ENCODE measurements at places on chromosomes 11 and 22. TPM values are rescaled to one million over a fixed set of nuclear protein-coding genes. Genes with fewer than 3 reads are reported as not detected.

SCGB1A1 gene
- not detected for total RNA-seq

DNA sequence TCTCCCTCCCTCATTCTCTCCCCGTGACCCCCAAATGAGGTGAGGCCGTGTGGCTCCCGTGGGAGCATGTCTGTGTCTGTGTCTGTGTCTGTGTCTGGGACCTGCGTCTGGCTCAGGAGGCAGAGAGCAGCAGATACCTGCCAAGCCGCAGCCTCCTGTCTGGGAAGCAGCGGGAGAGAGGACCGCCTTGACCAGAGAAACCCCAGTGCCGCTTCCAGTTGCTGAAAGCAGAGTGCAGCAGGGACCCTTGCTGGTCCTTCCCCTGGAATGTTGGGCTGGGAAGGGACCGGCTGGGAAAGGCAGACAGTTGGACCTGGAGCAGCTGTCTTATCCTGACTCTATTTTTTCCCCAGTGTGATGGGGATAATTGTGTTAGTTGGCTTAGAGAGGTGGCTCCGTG lies 525 bp downstream of the CSDC2 start:
- peaks cover 4% of the 10 kb centered on the region for H3K27me3 ChIP-seq
- peaks cover 46% of the 10 kb centered on the region for H3K4me1 ChIP-seq
- DNase-seq: no peak
- no peak overlapping the region for H3K4me3 ChIP-seq

DNA sequence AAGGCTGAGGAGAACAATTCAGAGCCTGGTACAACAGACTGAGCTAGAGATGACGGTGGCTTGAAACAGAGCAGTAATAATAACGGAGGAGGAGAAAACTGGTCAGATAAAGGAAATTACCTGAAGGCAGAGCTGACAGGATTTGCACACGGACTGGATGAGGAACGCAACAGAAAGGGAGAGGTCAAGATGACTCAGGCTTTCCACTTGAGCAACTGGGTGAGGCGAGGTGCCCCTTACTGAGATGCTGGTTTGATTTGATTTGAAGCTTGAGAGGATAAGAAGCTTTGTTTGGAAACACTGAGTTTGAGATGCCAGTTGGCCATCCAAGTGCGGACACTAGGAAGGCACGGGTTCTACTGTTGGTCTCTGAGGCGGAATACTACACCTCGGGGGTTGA lies 35.4 kb upstream of the NRIP3 start:
- no peak for DNase-seq
- peaks cover 7% of the 10 kb centered on the region for H3K36me3 ChIP-seq
- H3K4me1 ChIP-seq: peaks cover 37% of the 10 kb centered on the region
- H3K4me3 ChIP-seq: no peak overlapping the region
- no peak overlapping the region for H3K27ac ChIP-seq

DNA sequence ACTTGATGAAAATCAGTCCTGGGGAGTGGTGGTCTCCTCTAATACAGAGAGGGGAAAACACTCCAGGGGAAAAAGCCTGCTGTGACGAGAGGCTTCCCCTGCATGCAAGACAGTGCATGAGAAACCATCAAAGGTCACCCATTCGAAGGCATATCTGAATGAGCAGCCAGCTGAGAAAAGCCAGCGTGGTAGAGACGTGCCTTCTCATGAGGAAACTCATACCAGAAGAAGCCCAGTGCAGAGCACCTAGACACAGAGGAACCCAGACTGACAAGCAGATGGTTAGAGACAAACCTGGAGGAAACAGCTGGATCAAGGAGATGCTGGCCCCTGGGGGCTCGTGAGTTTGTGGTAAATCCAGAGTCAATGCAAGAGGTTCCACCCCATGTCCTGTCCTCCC lies 534.8 kb downstream of the BRD1 start:
- no peaks in the 10 kb centered on the region for H3K36me3 ChIP-seq

DNA sequence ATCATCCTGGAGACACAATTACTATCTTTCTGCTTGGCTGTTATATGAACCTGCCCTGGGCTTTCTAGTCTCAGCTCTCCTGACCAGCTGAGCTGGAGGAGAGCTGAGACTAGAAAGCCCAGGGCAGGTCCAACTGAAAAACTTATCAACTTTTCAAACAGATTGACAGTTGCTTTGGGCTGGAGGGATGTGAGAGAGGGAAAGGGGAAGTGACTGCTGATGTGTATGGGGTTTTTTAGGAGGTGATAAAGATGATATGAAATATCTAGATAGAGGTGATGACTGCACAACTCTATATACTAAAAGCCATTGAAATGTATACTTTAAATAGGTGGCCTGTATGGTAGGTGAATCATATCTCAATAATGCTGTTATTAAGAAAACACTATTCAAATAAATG lies 60.2 kb upstream of the CHRM4 start:
- no peak for DNase-seq
- no peak overlapping the region for H3K4me3 ChIP-seq

DNA sequence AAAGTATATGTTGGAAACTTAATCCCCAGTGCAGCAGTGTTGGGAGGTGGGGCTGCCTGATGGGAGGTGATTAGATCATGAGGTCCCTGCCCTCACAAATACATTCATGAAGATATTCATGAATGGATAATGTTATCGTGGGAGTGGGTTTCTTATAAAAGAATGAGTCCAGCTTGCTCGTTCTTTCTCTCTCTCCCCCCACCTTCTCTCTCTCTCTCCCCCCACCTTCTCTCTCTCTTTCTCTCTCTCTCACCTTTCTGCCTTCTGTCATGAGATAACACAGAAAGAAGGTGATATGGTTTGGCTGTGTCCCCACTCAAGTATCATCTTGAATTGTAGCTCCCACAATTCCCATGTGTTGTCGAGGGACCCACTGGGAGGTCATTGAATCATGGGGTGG lies 66.7 kb upstream of the NUP50 start:
- no peak for DNase-seq
- peaks cover 32% of the 10 kb centered on the region for H3K27me3 ChIP-seq
- no peaks in the 10 kb centered on the region for H3K4me1 ChIP-seq
- no peaks in the 10 kb centered on the region for H3K36me3 ChIP-seq
- no peak overlapping the region for H3K27ac ChIP-seq
- H3K4me3 ChIP-seq: no peak overlapping the region

DNA sequence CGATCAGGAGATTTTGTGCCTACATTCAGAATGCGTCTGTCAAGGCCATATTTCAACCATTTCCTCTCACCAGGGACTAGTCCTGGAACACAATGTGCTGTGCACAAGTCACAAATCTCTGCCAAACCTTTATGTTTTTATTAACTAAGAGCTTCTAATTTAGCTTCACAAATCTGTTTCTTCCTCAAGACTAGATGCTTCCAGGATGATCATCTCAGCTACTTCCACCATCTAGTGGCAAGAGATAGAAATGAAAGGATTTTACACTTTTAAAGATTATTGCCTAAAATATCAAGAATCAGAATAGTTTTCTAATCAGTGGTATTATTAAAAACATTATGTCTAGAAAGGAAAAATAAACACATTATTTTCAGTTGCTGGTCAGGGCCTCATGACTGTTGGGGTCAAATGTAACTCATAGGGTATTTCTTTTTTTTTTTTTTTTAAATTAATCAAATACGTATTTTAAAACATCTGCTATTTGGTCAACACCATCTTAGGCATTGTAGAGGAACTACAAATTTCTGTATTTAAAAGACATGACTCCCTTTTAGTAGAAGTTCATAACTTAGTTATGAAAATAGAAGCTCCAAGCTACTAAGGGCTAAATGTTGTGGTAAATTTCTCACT lies 1102.6 kb downstream of the DLG2 start:
- H3K27me3 ChIP-seq: peaks cover 13% of the 10 kb centered on the region
- no peak overlapping the region for H3K4me3 ChIP-seq
- DNase-seq: no peak
- no peaks in the 10 kb centered on the region for H3K4me1 ChIP-seq

DNA sequence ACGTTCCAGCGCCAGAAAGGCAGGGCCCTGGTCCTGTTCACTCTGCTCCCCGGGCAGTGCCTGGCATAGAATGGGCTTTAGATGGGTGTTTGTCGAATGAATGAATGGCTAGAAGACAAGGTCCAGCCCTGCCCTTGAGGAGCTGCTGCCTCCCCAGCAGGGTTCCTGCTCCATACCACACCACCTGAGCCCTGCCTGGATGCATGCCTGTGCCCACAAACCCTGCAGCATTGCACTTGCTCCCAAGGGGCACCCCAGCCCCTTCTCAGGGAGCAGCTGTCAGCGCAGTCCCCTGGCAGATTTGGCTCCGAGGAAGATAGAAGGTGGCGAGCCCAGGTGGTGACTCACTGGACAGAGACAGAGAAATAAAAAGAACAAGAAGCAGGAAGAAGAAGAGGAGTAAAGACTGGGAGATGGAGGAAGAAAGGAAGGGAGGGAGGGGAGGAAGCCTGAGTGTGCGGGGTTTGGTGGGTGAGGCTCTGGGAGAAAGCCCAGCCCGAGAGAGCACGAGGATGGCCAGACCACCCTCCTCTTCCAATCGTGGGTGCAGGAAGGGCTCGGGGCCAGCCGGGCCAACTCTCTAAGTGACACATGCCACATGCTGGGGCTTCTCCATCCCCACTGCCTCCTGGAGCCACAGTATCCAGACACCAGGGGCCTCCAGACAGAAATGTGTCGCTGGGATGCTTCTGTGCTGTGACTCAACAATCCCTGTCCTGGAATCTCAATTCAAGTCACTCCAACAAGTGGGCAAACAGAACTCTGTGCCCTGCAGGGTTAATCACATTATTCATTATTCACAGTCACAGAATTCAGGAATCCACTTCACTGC lies 1474.3 kb downstream of the BRD1 start:
- no peak for DNase-seq
- H3K27ac ChIP-seq: no peak overlapping the region
- peaks cover 5% of the 10 kb centered on the region for H3K4me1 ChIP-seq

OPCML gene
- total RNA-seq: 0.91 TPM

DNA sequence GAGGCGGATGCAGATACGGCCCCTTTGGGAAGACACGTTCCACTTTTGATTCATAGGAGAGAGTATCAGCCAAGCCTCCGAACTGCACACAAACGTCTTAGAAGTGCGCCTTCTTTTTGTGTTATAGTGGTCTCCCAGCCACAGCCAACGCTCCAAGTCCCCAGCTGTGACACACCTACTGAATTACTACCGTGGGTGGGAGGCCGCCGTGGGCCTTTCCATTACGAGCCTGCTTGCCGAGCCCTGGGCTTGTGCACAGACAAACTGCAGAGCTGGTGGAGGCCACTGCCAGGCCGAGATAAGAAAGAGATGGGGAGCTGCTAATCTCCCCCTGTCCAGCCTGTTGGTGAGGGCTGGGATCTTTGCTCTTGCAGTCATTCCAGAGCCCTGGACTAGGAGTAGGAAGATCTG lies 761 bp downstream of the HMBS start:
- no peaks in the 10 kb centered on the region for H3K27me3 ChIP-seq
- no peak for DNase-seq
- peak overlapping the region; percentile 100 for H3K4me3 ChIP-seq
- peaks cover 45% of the 10 kb centered on the region for H3K4me1 ChIP-seq
- H3K27ac ChIP-seq: peak overlapping the region; percentile 96
- H3K36me3 ChIP-seq: peaks cover 2% of the 10 kb centered on the region

- no peak overlapping the region for H3K4me3 ChIP-seq
- H3K4me1 ChIP-seq: no peaks in the 10 kb centered on the region
- no peak overlapping the region for H3K27ac ChIP-seq
- DNase-seq: no peak
- peaks cover 18% of the 10 kb centered on the region for H3K27me3 ChIP-seq
These were observed 156.8 kb upstream of the BDNF start for GRCh38 chr11:27857014-27857413.

GRCh38 chr22:22838148-22838786 lies 49.3 kb upstream of the IGLL5 start:
- peaks cover 92% of the 10 kb centered on the region for H3K27me3 ChIP-seq
- H3K36me3 ChIP-seq: no peaks in the 10 kb centered on the region
- DNase-seq: no peak
- no peak overlapping the region for H3K4me3 ChIP-seq
- H3K27ac ChIP-seq: no peak overlapping the region

DNA sequence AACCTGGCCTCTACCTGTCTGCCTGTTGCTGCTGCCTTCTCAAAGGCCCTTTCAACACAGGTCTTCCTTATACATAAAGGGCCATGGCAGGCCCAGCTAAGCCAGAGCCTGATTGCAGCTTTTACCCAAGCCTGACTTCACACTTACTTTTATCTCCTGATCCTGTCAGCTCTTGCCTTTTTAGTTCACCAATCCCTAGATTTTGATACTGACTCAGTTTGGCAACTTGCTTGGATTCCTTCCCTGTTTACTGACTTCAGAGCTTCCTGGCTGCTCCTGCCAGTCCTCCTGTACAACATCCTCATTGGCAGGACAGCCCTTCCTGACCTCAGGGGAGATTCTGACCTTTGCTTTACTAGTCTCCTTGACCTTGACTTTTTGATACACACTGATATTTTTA lies 195.2 kb downstream of the NELL1 start:
- no peak overlapping the region for H3K4me3 ChIP-seq
- DNase-seq: no peak
- H3K4me1 ChIP-seq: no peaks in the 10 kb centered on the region
- H3K27ac ChIP-seq: no peak overlapping the region

OR52N4 gene
- not detected for total RNA-seq

GRCh38 chr11:74896311-74896710 lies 52.6 kb downstream of the XRRA1 start:
- no peak for DNase-seq
- H3K4me3 ChIP-seq: no peak overlapping the region
- H3K4me1 ChIP-seq: no peaks in the 10 kb centered on the region
- H3K27me3 ChIP-seq: no peaks in the 10 kb centered on the region
- H3K36me3 ChIP-seq: peaks cover 54% of the 10 kb centered on the region
- H3K27ac ChIP-seq: no peak overlapping the region

GRCh38 chr22:23557467-23557866 lies 22.6 kb downstream of the IGLL1 start:
- no peak overlapping the region for H3K4me3 ChIP-seq
- H3K36me3 ChIP-seq: no peaks in the 10 kb centered on the region
- no peaks in the 10 kb centered on the region for H3K27me3 ChIP-seq
- peaks cover 9% of the 10 kb centered on the region for H3K4me1 ChIP-seq

- H3K4me3 ChIP-seq: no peak overlapping the region
- H3K4me1 ChIP-seq: peaks cover 18% of the 10 kb centered on the region
- H3K27ac ChIP-seq: no peak overlapping the region
- no peaks in the 10 kb centered on the region for H3K36me3 ChIP-seq
- no peak for DNase-seq
These were observed 22.8 kb upstream of the P2RY6 start for GRCh38 chr11:73249304-73249703.

MS4A15 gene
- total RNA-seq: not detected

DNA sequence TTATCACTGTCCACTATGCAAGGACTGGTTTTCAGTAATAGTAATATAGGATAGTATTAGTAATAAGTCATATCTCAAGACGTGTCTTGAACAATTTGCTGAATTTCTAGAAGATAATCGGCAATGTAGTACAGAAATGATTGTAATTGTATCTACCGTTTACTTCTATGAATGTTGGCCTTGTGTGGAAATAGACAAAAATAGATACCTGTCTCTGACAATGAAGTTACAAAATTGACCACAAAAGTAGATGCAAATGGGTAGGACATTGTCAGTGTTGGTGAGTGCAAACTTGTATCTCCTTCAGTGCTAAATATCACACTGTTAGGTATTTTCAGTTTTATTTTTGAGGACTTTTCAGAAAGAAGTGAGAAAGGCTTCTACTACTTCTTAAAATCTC lies 43.1 kb downstream of the SVIP start:
- H3K27ac ChIP-seq: no peak overlapping the region
- no peaks in the 10 kb centered on the region for H3K27me3 ChIP-seq
- H3K4me1 ChIP-seq: peaks cover 9% of the 10 kb centered on the region
- no peak for DNase-seq

- H3K36me3 ChIP-seq: no peaks in the 10 kb centered on the region
- H3K4me1 ChIP-seq: peaks cover 10% of the 10 kb centered on the region
These were observed 11.3 kb downstream of the MYBPC3 start for GRCh38 chr11:47340980-47341775.

GRCh38 chr22:47166033-47166404 lies 403.6 kb downstream of the TBC1D22A start:
- H3K27ac ChIP-seq: no peak overlapping the region
- peaks cover 47% of the 10 kb centered on the region for H3K4me1 ChIP-seq
- H3K4me3 ChIP-seq: no peak overlapping the region
